Glutamatergic neuron (in vitro differentiated cells): ENCODE measurements at places on chromosomes 3 and 15. TPM values are rescaled to one million over a fixed set of nuclear protein-coding genes. Genes with fewer than 3 reads are reported as not detected.
A peak's percentile ranks its signal among the peaks of the same experiment; 100 is the strongest.

GRCh38 chr3:95154766-95155165, 1091.9 kb downstream of the NSUN3 start:
- H3K27me3 ChIP-seq, result no peaks in the 10 kb centered on the region
- H3K36me3 ChIP-seq, result peaks cover 4% of the 10 kb centered on the region
- H3K4me3 ChIP-seq, result no peak overlapping the region
- DNase-seq, result no peak
- H3K4me1 ChIP-seq, result no peaks in the 10 kb centered on the region

- peaks cover 5% of the 10 kb centered on the region for H3K36me3 ChIP-seq
- H3K4me1 ChIP-seq, result peaks cover 5% of the 10 kb centered on the region
- peaks cover 9% of the 10 kb centered on the region for H3K27me3 ChIP-seq
- peak overlapping the region; percentile 14 for H3K27ac ChIP-seq
- no peak for DNase-seq
These were observed 3.1 kb upstream of the LARP6 start for GRCh38 chr15:70856884-70857561.

GRCh38 chr15:77069521-77070121, 1.3 kb downstream of the TSPAN3 start:
- peak overlapping the region; percentile 90 for H3K27ac ChIP-seq
- no peaks in the 10 kb centered on the region for H3K36me3 ChIP-seq
- H3K4me1 ChIP-seq, result peaks cover 22% of the 10 kb centered on the region
- DNase-seq, result no peak
- H3K27me3 ChIP-seq, result peaks cover 7% of the 10 kb centered on the region
- peak overlapping the region; percentile 99 for H3K4me3 ChIP-seq

DNA sequence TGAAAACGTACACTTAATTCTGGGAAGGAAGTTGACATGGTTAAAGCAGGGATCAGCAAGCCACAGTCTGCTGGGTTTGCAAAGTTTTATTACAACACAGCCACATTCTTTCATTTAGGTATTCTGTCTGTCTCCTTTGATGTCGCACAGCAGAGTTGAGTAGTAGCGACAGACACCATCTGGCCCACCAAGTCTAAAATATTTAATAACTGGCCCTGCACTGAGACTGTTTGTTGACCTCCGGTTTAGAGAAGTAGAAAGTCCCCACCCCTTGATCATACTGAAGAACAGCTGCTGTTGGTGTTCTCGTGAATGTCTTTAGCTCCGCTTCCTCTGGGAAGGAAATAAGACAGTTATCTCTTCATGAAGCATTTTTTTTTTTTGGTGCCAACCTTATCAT, 66.2 kb downstream of the MCTP2 start:
- no peaks in the 10 kb centered on the region for H3K27me3 ChIP-seq
- H3K4me3 ChIP-seq, result no peak overlapping the region
- H3K4me1 ChIP-seq, result no peaks in the 10 kb centered on the region
- DNase-seq, result no peak
- peaks cover under 1% of the 10 kb centered on the region for H3K36me3 ChIP-seq

DNA sequence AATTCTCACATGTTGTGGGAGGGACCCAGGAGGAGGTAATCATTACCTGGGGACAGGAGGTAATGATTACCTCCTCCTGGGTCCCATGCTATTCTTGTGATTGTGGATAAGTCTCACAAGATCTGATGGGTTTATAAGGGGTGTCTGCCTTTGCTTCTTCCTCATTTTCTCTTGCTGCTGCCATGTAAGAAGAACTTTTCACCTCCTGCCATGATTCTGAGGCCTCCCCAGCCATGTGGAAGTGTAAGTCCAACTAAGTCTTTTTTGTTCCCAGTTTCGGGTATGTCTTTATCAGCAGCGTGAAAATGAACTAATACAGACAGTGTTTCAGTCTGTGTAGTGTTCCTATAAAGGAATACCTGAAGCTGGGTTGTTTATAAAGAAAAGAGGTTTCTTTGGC, 13.1 kb upstream of the KCTD6 start:
- peaks cover 4% of the 10 kb centered on the region for H3K36me3 ChIP-seq
- H3K4me1 ChIP-seq, result peaks cover 8% of the 10 kb centered on the region
- DNase-seq, result no peak
- H3K4me3 ChIP-seq, result no peak overlapping the region
- H3K27me3 ChIP-seq, result peaks cover 2% of the 10 kb centered on the region

DNA sequence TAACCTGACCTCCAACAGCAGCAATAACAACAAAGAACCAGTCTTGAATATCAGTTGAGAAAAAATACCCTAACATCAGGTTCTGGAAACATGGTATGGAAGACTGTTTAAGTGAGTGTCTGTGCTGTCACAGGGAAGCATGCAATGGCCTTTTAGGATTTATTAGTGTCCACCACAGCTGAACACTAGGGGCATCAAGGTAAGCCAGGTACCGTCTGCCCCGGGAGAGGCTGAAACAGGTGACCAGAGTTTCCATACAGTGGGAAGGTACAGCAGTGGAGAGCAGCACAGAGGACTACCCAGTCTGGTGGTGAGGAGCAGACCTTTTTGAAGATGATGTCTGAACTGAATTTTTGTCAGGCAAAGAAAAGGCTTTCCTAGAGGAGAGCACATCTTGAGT, 18.4 kb downstream of the ZDHHC23 start:
- H3K27ac ChIP-seq, result no peak overlapping the region
- H3K36me3 ChIP-seq, result no peaks in the 10 kb centered on the region
- no peaks in the 10 kb centered on the region for H3K4me1 ChIP-seq

- H3K27ac ChIP-seq, result no peak overlapping the region
- H3K4me3 ChIP-seq, result no peak overlapping the region
- H3K4me1 ChIP-seq, result peaks cover 8% of the 10 kb centered on the region
- no peaks in the 10 kb centered on the region for H3K27me3 ChIP-seq
- DNase-seq, result no peak
- H3K36me3 ChIP-seq, result no peaks in the 10 kb centered on the region
These were observed 162.9 kb downstream of the TIGIT start for GRCh38 chr3:114456742-114457141.

- H3K27me3 ChIP-seq, result peaks cover 2% of the 10 kb centered on the region
- H3K4me1 ChIP-seq, result no peaks in the 10 kb centered on the region
- DNase-seq, result no peak
- H3K4me3 ChIP-seq, result no peak overlapping the region
- peaks cover 10% of the 10 kb centered on the region for H3K36me3 ChIP-seq
These were observed 23.4 kb downstream of the PARP16 start for GRCh38 chr15:65263313-65263712.

GRCh38 chr15:38683382-38684242, 119.0 kb upstream of the RASGRP1 start:
- H3K36me3 ChIP-seq, result no peaks in the 10 kb centered on the region
- H3K4me3 ChIP-seq, result no peak overlapping the region
- peak; percentile 60 for DNase-seq
- H3K27ac ChIP-seq, result no peak overlapping the region

GRCh38 chr3:179036226-179036625, 35.4 kb downstream of the ZMAT3 start:
- no peaks in the 10 kb centered on the region for H3K4me1 ChIP-seq
- no peak overlapping the region for H3K4me3 ChIP-seq
- DNase-seq, result no peak
- H3K27me3 ChIP-seq, result no peaks in the 10 kb centered on the region
- H3K27ac ChIP-seq, result no peak overlapping the region
- H3K36me3 ChIP-seq, result peaks cover 16% of the 10 kb centered on the region

DNA sequence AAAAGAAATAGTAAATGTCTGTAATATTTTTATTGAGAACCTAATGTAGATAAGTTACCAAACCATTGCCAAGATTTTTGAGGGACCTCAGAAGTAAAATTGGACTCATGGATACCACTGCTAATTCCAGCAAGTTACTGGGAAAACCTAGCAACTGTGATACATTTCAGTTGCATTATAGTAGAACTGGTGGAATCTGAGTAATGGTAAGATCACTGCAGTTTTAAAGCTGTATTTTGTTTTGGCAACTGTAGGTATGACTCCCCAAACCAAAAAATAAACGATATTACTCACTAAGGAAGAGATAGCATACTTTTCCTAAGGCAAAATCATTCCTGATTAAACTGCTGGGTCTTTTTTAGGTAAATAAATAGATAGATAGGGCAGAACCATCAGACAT, 54.0 kb downstream of the ARMC8 start:
- no peak for DNase-seq
- no peaks in the 10 kb centered on the region for H3K36me3 ChIP-seq
- H3K4me1 ChIP-seq, result no peaks in the 10 kb centered on the region
- no peak overlapping the region for H3K4me3 ChIP-seq

- H3K27me3 ChIP-seq, result no peaks in the 10 kb centered on the region
- no peaks in the 10 kb centered on the region for H3K4me1 ChIP-seq
- H3K4me3 ChIP-seq, result no peak overlapping the region
- DNase-seq, result no peak
- H3K36me3 ChIP-seq, result peaks cover 14% of the 10 kb centered on the region
- H3K27ac ChIP-seq, result no peak overlapping the region
These were observed 244.3 kb downstream of the MYRIP start for GRCh38 chr3:40053663-40054062.

- H3K4me1 ChIP-seq, result peaks cover 30% of the 10 kb centered on the region
- H3K27me3 ChIP-seq, result peaks cover 5% of the 10 kb centered on the region
- H3K4me3 ChIP-seq, result no peak overlapping the region
- no peaks in the 10 kb centered on the region for H3K36me3 ChIP-seq
- H3K27ac ChIP-seq, result no peak overlapping the region
- DNase-seq, result no peak
These were observed 444.5 kb downstream of the EPHB1 start for GRCh38 chr3:135239615-135239884.

- H3K27me3 ChIP-seq, result no peaks in the 10 kb centered on the region
- H3K4me3 ChIP-seq, result no peak overlapping the region
- DNase-seq, result no peak
- peaks cover 3% of the 10 kb centered on the region for H3K4me1 ChIP-seq
- H3K27ac ChIP-seq, result no peak overlapping the region
These were observed 74.8 kb upstream of the WDR72 start for GRCh38 chr15:53834214-53834613.

DNA sequence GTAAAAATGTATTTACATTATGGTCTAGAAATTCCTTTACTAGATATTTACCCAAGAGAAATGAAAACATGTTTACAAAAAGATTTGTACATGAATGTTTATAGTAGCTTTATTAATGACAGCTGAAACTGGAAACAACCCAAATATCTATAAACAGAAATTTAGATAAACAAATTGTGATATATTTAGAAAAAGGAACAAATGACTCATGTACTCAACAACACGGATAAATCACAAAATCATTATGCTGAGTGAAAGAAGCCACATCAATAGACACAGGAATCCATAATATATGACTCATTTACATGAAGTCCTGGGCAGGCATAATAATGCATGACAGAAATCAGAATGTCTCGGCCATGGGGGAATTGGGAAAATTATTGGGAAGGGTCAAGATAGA, 1020.2 kb downstream of the SQOR start:
- no peaks in the 10 kb centered on the region for H3K36me3 ChIP-seq
- no peak overlapping the region for H3K27ac ChIP-seq
- H3K27me3 ChIP-seq, result no peaks in the 10 kb centered on the region
- DNase-seq, result no peak
- H3K4me3 ChIP-seq, result no peak overlapping the region

DNA sequence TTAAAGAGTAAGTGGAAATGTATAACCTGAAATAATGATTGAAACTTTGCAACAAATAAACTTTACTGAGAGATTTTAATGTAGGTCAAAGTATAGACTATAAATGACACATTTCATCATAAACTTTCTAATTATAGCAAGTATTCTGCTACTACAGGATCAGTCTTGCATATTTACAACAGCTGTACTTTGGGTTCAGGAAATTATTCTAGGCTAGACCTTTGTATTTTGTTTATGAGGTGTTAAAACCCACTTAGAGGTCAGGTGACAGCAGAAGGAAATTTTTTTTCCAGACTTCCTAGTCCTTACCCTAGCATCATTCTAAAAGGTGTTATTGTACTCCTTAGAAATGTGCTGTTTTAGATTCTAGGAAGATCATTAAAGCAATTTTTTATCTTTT, 2.3 kb downstream of the RNF7 start:
- peaks cover 10% of the 10 kb centered on the region for H3K4me1 ChIP-seq
- DNase-seq, result no peak
- H3K27ac ChIP-seq, result no peak overlapping the region
- peak overlapping the region; percentile 89 for H3K4me3 ChIP-seq
- no peaks in the 10 kb centered on the region for H3K27me3 ChIP-seq

DNA sequence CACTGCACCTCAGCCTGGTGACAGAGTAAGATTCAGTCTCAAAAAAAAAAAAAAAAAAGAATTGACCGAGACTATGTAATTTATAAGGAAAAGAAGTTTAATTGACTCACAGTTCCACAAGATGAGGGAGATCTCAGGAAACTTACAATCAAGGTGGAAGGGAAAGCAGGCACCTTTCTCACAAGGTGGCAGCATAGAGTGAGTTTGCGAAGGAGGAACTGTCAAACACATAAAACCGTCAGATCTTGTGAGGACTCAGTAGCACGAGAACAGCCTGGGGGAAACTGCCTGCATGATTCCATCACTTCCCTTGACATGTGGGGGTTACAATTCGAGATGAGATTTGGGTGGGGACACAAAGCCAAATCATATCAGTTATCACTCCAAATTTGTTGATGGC, 380.9 kb downstream of the EDEM1 start:
- no peak for DNase-seq
- no peak overlapping the region for H3K27ac ChIP-seq
- H3K27me3 ChIP-seq, result no peaks in the 10 kb centered on the region
- H3K36me3 ChIP-seq, result no peaks in the 10 kb centered on the region
- no peak overlapping the region for H3K4me3 ChIP-seq

GRCh38 chr15:78866803-78867202, 5.9 kb upstream of the MORF4L1 start:
- no peaks in the 10 kb centered on the region for H3K4me1 ChIP-seq
- H3K27ac ChIP-seq, result no peak overlapping the region
- H3K4me3 ChIP-seq, result no peak overlapping the region

- peaks cover 4% of the 10 kb centered on the region for H3K27me3 ChIP-seq
- no peaks in the 10 kb centered on the region for H3K36me3 ChIP-seq
- H3K27ac ChIP-seq, result no peak overlapping the region
- DNase-seq, result no peak
These were observed 73.2 kb downstream of the CLSTN2 start for GRCh38 chr3:140007911-140008869.

DNA sequence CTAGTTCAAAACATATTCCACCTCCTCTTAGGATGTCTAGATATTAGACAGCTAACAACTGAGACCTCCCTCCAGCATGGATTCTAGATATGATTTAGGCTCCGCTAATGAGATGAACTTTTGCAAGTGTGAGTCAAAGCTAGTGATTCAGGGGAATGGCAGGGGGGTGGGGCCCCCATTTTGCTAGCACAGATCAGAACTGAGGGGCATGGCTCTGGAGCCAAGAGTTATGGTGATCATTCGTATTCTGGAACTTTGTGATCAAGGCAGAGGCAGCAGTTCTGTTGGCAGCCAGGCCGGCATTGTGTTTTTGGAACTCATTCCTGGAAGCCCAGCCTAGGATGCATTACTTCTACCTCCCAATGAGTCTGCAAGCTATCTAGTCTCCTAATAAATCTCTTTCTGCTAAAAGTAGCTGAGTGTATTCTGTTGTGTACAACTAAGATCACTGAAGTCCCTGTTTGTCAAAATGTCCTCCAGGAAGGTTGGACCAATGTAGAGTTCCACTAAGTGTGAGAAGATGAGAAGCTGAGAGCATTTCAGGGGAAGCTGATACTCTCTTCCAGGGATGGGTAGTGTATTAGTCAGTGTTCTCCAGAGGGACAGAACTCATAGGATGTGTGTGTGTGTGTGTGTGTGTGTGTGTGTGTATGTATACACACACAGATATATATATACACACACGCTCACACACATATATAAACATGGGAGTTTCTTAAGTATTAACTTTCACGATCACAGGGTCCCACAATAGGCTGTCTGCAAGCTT, 312.7 kb downstream of the TLE3 start:
- peaks cover 4% of the 10 kb centered on the region for H3K27me3 ChIP-seq
- H3K4me3 ChIP-seq, result no peak overlapping the region
- peaks cover 27% of the 10 kb centered on the region for H3K4me1 ChIP-seq
- DNase-seq, result no peak
- H3K36me3 ChIP-seq, result peaks cover 4% of the 10 kb centered on the region

FOXL2NB gene
- total RNA-seq, result 0.15 TPM

SUSD5 gene
- 2.0 TPM for total RNA-seq

SAXO2 gene
- total RNA-seq, result 0.20 TPM

GOLGA8G gene
- total RNA-seq, result not detected

CKMT1A gene
- 15.7 TPM for total RNA-seq

ROBO1 gene
- total RNA-seq, result 505 TPM
